PC-9 (cell line): ENCODE measurements at places on chromosomes 3 and 15. TPM values are rescaled to one million over a fixed set of nuclear protein-coding genes. Genes with fewer than 3 reads are reported as not detected.

The CRABP1 gene
- total RNA-seq, result not detected in 2 replicates

The KIF7 gene
- 13.3 and 15.7 TPM in 2 replicates for total RNA-seq

The SRGAP3 gene
- 12.9 and 17.5 TPM in 2 replicates for total RNA-seq

The CYP1A2 gene
- not detected in 2 replicates for total RNA-seq

The ANKRD63 gene
- total RNA-seq, result not detected in 2 replicates

- no peak for DNase-seq
These were observed 895.6 kb upstream of the ROBO1 start for GRCh38 chr3:80663426-80663825.

DNA sequence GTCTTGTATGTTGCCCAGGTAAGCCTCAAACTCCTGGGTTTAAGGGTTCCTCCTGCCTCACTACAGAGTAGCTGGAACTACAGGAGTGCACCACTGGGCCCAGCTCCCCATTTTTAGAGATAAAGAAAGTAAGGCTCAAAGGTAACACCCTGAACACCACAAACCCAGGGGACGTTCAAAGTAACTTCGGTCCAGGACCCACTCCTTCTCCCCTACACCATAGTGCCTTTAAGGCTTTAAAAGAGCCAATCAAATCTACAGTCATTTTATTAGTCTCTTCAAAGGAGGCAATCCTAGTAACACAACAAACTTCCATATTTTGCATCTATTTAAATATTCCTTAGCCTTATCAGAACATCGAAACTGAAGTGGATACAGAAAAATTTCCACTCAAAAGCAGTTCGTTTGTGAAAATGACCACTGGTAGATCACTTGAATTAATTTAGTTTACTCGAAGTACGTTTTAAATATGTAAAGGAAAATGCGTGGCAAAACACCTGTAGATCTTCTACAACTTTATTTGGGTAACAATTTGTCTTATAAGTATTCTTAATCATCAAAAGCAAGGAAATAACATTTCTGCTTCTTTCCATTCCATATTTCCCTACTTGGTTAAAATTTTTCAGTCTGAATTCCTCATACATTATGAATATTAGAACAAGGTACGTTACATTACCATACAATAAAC, 1.8 kb downstream of the STAG1 start:
- peak; percentile 14 for DNase-seq

- no peak for DNase-seq
These were observed 118.2 kb upstream of the TNFAIP8L3 start for GRCh38 chr15:51212909-51213308.

- no peak for DNase-seq
These were observed 32.8 kb downstream of the POC1A start for GRCh38 chr3:52121464-52121805.

- DNase-seq, result no peak
These were observed 4.5 kb upstream of the CLN6 start for GRCh38 chr15:68234060-68234459.

DNA sequence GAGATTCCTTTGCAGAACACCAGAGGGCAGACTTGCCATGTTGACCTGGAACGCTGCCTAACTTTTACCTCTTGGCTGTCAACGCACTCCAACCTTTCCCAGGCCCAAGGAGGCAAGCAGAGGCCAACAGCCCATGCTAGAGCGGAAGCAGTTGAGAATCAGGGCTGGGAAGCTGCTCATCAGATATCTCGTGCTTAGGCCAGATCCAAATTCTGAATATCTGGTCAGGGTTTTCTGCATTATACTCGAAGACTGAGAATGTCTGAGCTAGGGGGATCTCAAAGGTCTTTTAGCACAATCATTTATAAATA, 2.5 kb downstream of the XIRP1 start:
- peak; percentile 47 for DNase-seq

GRCh38 chr3:191217301-191217700, 18.3 kb downstream of the OSTN start:
- no peak for DNase-seq

- DNase-seq, result no peak
These were observed 38.8 kb downstream of the EOGT start for GRCh38 chr3:68974711-68975110.

DNA sequence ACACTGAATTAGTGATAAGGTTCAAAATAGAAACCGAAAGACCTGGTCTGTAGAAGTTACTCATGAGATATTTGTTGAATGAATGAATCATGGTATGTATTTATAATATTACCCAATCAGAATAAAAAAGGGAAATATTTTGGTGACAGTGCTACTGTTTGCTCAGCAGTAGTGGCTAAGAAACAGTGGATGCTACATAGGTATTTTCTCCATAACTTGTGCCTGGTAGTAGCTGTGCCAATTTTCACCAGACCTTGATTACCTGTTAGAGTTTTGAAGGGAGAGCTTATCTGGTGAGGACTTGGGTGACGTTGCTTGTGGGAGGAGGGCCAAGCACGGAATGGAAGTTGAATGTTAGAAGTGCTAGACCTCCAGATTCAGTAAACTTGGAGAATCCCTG, 14.3 kb downstream of the LIMD1 start:
- peak; percentile 83 for DNase-seq

GRCh38 chr15:25509703-25510102, 70.9 kb upstream of the UBE3A start:
- no peak for DNase-seq
